ENCODE measurements at places on chromosomes 5 and 9.
A peak's percentile ranks its signal among the peaks of the same experiment; 100 is the strongest.

DNA sequence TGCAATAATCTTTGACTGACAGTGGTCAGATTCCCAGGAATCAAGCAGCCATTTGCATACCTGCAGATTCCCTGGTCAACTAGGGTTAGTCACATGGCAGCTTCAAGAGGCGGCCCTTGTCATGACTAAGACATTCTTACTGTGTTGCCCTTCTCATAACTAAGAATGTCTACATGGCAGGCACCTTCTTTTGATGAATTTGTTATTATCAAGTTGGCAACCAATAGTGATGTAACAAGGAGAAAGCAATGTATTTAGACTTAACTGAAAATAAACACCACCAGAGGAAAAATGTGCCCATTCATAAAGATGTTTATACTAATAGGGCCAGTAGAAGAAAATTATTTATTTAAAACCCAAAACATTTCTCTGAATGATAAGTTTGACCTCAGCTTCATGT, 215.6 kb downstream of the TLE1 start:
- DNase-seq, result no peak

- DNase-seq, result no peak
These were observed 40.5 kb downstream of the NCS1 start for GRCh38 chr9:130212543-130213297.

DNA sequence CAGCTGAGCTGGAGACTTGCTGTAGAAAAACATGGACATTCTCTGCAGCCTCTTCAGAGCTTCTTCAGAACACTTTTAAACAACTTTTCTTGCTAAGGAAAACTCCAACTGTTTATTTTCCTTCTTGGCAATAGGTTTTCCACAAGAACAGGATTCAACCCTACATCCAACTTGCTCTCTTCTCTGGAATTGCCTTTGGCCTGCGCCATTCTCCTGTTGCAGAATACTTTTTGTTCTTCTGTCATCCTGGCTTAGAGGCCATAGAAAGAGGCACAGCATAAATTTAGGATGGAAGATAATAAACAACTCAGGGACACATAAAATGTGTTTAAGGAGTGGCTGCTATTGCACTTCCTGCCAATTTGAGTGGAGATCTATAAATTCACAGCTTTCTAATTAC, 54.7 kb upstream of the ICE1 start:
- no peak for DNase-seq

DNA sequence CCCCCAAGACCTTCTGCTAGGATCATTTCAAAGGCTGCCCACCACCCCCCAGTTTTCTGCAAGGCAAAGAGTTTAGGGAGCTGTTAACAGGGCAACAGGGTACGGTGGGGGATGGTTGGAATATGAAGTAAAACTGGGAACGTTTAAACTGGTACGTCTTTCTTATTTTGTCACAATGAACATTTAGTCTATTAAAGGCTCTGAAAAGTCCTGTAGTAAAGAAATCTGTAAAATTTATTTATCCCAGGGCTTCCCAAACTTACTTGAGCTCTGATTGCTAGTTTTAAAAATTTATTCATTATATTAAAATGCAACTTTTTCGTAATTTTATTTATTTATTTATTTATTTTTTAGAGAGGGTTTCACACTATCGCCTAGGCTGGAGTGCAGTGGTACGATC, 62.0 kb downstream of the USP20 start:
- no peak for DNase-seq

DNA sequence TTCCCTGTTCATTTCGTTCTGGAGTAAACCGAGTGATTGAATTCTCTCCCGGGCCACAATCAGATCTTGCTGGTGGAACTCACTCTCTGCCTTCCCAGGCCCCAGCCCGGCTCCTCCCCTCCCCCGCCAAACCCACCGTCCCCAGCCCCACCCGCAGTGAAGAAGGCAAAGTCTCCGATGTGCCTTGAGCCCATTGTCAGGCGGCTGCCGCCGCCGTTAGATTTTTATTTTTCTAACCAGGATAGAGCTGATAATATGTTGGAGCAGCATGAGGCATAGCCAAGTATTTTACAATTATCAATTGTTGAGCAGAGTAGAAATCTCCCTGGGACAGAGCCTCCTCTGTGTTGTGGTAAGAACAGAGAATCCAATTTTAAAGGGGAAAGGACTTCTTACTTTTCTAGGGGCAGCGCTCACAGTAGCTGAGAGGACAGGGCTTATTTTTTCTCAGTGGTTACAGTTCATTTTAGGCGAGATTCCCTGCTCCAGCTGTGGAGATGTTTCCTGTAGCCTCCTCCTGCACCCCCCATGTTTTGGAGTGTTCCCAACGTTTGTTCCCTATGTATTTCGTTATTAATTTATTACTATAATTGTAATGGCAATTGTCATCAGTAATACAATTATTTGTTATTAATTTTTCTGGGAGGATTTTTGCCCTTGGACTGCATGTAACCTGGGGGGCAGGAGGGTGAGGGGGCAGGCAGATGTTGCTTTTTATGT, 1.3 kb downstream of the PSAT1 start:
- DNase-seq, result no peak

DNA sequence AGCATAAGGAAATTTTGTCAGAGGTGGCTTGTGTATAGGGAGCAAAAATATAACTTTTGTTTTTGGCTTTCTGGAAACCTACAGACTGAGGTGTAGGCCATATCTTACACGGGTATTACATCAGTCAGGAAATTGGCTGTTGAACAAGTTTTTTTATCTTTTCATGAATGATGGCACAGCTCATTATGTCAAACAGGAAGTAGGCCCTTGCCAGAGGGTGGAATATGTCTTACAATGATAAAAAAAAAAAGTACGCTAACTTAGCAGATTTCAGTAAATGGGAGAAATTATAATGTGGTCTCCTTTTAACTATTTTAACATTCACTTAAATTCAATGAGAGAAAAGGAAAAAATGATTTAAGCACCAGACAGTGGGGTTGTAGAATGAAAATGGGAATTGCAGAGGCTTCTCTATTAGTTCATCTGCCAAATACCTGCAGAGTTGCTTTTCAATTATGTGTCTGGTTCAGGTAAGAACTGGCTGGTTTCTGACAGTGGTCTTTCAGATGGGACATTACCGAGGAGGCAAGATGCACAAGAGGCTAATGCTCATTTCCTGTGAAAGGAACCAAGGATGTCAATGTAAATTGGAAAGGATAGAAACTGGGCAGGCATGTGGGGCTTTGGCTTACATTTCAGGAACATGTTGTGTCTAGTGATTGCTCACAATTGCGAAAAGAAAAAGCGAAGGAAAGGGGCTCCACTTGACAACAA, 169.9 kb downstream of the NNT start:
- DNase-seq, result no peak

DNA sequence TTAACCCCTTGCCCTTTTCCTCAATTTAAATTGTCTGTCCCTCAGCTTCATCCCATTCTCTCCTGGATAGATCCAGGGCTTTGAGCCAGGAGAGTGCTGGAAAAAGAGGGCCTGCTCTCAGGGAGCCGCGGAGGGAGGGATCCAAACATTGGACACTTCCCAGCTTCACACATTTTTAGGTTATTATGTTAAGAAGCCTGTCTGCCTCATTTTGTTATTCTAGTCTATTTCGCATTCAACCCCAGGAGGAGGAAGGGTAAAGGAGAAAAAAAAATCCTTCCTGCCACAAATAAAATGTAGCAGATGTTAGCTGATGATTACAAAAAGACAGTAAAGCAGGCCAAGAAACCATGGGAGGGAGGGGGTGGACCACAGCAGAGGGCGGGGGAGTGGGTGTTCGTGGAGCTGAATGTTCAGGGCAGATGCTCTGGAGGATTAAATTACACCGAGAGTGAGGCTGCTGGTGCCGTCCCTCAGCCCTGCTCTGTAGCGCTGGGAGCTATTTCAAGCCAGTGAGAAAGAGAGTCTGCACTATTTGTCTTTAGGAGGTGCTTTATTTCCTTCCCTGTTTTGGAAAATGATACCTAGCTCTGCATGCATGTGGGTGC, 60.6 kb upstream of the ZFR start:
- peak; percentile 77 for DNase-seq

DNA sequence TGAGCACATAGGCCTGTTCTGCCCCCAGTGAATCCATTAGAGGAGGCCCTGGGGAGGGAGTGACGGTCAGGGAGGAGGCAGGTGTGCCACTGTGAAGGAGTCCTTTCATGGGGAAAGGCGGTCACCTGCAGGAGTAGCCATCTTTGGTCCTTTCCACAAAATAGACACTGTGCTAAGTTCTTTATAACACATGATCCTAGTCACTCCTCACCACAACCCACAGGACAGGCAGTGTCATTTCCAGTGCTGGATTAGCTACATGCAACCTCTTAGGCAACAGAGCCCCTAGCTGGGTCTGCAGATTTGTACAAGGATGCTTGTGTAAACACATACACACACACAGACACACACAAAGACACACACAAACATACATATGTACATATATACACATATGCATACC, 18.3 kb downstream of the DOCK2 start:
- no peak for DNase-seq

DNA sequence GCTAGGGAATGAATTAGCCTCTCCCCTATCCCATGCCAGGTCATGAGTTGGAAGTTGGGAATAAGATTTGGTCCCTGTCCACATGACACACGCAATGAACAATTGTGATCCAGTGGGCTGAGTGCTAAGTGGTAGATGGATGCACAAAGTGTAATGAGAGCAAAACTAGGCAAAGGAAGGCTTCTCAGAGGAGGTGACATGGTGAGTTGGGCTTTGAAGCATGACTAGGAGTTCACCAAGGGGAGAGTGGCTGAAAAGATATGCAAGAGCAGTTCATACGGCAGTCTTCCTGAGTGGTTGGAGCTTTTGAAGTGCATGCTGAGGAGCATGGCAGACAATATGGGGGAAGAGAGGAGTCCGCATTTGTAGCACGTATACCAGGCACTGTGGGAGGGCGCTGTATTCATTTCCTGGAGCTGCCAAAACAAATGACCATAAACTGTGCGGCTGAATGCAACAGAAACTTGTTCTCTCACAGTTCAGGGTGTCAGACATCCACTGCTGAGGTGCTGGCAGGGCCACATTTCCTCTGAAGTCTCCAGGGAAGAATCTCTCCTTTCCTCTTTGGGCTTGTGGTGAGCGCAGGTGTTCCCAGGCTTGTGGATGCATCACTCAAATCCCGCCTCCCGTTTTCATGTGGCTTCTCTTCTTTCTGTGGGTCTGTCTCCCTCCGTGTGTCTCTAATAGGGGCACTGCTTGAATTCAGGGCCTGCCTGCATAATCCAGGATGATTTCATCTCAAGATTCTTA, 49.5 kb downstream of the NSG2 start:
- DNase-seq, result no peak

GRCh38 chr5:3827624-3828023, 232.0 kb downstream of the IRX1 start:
- DNase-seq, result no peak

DNA sequence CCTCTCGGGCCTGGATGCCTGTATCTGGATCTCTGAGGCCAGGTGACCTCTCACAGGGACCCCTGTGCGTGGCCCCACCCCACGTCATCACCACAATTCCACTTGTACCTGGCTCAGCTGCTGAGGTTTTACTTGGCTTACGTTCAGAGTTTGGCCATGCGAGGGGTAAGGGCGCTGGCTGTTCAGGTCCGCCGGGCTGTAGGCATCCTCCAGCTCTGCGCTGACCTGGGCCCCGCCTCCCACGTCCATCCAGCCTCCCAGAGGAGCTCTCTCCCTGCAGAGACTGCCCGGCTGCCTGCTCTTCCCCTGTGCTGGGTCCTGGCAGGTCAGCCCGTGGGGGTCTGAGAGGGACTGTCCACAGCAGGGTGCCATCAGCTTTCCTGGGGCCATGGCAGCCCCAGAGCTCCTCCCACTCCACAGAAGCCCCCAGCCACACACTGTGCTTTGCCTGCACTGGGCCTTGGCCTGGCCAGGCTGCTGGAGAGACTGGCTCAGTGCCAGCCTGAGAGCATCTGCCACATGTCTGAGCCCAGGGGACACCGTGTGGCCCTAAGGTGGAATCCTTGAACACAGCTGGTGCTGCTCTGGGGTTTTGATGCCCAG, 43.6 kb downstream of the SLC6A3 start:
- peak; percentile 84 for DNase-seq

GRCh38 chr9:29799227-29799626, 2225.9 kb upstream of the C9orf72 start:
- no peak for DNase-seq

- no peak for DNase-seq
These were observed 344.2 kb upstream of the SLC30A5 start for GRCh38 chr5:68749631-68750030.

DNA sequence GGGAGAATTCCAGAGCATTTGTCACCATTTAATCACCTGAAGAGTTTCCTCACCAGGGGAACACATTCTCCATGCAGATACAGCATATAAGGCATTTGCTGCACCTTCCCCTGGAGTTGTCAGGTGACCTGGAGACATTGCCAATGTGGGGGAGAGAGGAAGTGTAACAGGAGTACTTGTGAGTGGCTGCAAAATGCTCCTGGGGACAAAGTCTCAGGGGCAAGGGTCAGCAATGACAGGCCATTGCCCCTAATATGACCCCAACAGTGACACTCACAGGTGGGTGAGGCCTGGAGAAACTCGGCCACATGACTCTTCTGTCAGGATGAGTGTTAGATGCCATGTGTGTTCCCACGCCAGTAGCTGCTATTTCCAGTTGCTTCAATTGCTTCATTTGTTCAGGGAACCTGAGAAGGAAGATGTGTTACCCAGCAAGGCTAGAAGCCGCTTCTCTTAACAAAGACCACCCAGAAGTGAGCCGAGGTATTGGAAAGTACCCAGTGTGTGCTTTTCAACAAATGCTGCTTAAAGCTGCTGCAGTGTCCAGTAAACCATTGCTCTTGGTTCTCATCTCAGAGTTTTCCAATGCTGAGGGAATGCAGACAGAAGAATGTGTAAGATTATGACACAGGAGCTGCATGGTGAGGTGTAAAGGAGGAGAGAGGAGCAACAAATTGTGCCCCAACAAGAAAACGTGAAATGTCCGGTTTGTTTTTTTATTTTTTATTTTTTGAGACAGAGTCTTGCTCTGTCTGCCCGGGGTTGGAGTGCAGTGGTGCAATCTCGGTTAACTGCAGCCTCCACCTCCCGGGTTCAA, 128.2 kb upstream of the SLC44A1 start:
- no peak for DNase-seq

- no peak for DNase-seq
These were observed 15.3 kb downstream of the PLPP7 start for GRCh38 chr9:131304676-131305355.

DNA sequence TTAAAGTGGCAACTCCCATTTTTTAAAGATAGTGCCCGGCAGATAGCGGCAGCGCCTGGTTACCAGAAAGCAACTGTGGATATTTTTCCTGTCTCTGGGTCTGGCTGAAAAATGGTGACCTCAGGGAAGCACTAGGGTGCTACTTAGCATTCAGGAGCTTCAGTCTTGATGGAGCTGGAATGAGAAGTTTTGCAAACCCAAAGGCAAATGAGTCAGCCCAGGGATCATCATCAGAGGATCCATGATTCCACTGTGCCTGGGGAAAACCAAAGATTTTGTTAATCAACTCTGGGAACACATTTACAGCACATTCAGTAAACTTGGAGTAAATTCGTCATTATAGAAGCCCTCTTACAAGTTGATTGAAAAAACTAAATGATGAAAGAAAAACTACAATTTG, 26.7 kb downstream of the F2R start:
- no peak for DNase-seq

All from SHP77 treated with DMSO at 0.1 percent for 48 hours (cell line).